ENCODE measurements at places on chromosomes 16 and 17.

DNA sequence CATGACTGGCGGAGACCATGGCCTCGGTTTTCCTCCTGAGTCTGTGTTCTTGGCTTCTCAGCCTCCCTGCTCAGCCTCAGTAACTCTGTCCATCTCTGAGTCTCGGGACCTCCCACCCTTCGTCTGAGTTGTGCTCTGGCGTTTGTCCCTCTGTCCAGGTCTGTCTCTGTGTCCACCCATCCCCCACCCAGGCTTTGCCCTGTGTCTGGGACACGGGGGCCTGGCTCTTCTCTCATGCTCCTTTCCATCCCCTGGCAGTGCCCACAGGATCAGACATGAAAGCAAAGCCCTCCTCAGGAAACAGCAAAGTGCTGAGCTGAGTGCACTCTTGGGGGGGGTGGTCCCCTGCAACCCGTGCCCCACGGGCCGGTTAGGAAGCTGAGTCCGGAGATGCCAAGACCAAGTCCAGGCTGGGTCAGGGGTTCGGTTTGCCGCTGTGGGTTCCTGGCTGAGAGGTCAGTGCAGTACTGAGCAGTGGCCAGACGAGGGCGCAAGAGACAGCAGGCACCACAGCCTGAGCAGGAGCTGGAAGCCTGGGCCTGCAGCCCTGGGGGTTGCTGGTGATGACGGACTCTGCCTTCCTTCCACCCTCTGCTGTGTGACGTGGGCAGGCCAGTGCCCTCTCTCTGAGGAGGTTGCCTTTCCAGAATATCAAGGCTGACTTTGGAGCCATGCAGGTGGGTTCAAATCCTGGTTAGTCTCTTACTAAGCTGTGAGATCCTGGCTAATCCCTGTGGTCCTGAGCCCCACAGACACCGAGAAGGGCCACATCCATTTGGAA lies 2.5 kb downstream of the P2RX1 start:
- DNase-seq = peak; percentile 91

DNA sequence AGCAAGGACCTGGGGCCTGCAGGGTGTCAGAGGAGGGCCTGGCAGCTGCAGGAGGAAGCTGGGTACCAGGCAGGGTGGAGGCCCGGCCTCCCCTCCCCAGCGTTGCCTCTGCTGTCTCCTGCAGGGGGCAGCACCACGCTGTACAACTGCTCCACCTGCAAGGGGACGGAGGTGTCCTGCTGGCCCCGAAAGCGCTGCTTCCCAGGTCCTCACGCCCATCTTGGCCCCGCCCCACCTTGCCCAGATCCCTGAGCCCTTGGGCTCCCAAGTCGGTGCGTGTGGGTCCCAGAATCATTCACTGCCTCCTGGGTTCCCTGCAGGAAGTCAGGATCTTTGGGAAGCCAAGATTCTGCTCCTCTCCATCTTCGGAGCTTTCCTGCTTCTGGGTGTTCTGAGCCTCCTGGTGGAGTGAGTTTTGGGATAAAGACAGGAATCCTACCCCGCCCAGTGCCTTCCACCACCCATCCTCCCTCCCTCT lies 1.2 kb downstream of the TMEM95 start:
- peak; percentile 93 for DNase-seq

- DNase-seq = no peak
These were observed 30.5 kb upstream of the IRF8 start for GRCh38 chr16:85868495-85868894.

DNA sequence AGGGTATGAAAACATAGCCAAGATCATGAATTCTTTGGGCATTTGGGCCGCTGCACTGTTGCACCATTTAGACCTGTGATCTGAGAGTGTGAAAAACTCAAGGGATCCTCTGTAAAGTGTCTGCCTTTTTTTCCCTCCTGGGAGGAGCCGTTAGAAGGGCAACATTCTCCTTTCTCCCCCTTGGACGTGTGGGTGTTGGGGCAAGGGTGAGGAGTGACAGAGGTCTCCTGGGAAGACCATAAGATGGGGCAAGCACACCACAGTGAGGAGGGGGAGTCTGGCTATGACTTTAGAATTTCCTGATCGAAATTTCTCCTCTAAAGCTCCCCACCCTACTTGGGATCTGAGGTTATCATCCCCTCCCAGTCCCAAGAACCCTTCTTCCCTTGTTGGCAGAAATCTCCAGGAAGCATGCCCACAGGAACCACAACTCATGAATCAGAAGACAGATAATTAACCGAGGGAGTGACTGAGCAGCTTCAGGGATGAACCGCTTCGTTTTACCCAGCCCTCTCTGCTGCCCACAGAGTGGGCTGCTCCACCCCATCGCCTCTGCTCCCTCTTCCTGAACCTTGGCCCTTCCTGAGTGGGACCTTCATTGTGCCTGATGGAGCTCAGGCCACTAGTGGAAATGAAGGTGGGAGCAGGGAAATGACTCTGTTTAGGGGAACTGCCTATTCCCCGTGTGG lies 4.2 kb downstream of the ITGB3 start:
- no peak for DNase-seq

DNA sequence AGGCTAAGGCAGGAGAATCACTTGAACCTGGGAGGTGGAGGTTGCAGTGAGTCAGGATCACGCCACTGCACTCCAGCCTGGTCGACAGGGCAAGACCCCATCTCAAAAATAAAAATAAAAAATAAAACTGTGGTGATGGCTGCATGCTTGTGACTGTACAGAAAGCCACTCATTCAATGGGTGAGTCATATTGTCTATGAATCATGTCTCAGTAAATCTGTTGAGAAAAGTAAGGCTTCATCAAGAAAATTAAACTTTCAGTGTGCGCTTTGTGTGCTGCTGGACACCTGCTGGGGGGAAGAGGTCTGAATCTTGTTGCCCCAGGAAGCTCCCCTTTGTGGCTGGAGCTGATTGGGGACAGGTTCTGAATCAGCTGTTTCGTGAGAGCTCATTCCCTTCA lies 11.3 kb downstream of the NUBP1 start:
- DNase-seq = no peak

DNA sequence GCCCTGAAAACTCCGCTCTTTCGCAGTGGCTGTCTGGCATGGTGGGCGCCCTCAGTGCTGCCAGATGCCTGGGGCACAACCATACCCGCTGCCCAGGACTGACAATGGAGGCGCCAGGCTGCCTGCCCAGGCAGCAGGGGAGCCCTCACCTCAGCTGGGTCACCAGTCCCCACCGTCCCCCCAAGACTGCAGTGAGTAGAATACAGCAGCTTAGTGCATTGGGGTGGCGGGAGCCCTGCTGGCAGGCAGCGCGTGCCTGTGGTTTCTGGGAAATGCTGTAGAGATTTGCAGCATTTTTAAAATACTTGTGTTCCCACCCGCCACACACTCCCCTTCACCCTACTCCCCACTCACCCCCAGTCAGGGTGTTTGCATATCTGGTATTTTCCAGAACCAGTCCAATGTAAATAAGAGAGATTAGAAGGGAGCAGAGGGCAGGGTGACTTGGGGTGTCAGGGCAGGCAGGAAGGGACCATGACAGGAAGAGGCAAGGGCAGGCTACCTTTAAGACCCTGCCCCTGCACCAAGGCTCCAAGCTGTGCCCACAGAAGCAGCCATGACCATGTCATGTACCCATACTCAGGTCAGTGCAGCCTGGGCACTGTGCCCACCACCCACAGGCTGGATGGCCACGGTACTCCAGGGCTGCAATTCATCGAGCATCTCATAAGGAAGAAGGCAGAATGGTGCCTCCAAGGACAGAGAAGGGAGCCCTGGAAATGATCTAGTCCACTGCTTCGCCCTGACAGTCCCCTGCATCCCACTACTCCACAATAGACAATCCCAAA lies 21.5 kb downstream of the MYO18A start:
- DNase-seq = no peak

DNA sequence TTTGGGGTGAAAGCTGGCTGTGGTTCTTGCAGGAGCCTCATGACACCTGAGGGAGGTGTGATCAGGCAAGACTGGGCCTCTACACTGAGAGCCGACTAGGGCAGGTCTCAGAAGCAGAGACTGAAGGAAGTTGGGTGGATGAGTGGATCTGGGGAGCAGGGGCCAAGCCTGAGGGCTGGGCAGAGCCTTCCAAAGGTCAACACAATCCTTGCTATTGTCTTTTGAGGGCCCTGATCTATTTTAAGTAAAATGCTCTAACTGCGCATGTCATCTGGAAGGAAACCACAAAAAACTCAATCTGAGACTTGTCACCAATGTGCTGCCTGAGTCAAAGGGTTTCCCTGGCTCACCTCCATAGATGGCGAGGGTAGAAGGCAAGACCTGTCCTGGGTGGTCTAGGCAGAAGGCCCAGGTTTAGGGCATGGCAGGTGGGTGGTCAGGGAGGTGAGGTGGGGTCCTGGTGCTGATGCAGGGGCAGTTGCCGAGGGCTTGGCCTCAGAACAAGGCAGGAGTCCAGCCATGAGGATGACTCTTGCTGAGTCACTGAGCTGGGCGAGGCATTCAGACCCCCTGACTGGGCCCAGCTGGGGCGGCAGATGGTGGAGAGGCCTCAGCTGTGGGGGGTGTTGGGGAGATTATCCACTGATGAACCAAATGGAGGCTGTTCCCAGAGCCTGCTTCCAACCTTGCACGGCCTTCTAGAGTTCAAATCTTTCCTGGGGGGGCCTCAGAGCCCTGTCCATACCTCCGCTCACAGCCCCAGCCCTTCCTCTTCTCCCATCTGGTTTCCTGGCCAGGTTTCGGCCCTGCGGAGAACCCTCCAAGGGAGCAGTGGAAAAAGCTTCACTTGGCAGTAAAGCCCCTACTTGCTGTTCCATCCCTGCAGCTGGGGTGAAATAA lies 5.1 kb downstream of the MVP start:
- DNase-seq = no peak

GRCh38 chr16:72202014-72202413 lies 30.1 kb upstream of the PMFBP1 start:
- DNase-seq = no peak

DNA sequence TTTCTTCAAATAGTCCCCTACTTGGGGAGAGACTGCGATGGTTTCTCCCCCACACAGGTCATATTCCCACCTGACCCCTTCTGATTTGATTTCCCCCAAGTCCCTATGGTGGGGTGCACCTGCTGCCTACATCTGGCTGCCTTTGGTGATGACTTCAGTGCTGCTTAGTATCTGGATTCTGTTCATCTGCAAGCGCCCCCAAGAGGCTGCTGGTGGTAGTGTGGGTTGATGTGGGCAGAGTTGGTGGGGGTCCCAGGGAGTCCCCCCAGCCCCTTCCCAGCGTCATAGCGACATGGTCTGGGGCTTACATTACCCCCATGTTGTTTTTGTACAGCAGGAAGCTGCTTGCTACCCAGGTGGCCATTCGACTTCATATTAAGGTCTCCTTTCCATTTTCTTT lies 99.2 kb downstream of the NTN1 start:
- peak; percentile 40 for DNase-seq

- no peak for DNase-seq
These were observed 57.9 kb upstream of the KCNJ16 start for GRCh38 chr17:70017112-70017511.

DNA sequence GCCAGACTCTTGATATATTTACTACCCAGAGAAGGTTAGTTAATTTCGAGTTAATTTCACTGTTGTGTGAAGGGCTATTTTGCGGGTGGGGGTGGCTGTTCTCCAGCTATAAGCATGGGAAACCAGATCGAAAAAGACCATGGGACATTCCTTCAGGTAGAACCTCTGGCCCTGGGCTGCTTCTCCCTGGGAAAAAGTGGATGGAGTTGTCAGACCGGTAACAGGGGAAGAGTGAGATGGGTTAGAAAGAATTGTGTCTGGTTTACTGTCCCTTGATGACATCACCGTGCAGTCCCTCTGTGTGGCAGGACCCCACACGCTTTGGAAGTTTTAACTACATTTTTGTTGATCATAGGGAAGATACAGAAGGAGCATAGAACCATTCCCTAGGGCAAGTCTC lies 296.3 kb downstream of the RBFOX1 start:
- DNase-seq = peak; percentile 72

DNA sequence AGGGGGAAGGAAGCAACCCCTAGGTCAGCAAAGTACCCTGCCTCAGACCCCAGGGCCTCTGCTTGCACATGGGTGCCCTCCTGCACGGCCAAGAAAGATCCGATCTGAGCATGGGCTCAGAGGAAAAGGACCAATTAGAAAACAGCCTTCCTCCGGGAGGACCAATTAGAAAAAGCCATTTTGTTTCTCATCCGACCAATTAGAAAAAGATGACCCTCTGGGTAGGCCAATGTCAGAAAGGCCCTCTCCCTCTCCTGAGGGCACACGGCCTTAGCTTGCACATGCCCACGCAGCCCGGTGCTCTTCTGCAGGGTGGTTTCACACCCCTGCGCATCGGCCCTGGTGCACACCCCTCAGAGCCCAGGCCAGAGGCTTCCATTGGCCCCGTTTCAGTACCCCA lies 5.1 kb upstream of the CISD3 start:
- DNase-seq = no peak

GRCh38 chr16:774086-775001 lies 13.8 kb downstream of the MSLN start:
- no peak for DNase-seq

- peak; percentile 57 for DNase-seq
These were observed at the start of gene NUPR1 for GRCh38 chr16:28538733-28539596. Gene NUPR1, minus strand, starts transcription at chr16:28538974. Its CDS starts 67 bp downstream, at chr16:28538907.

GRCh38 chr17:75380315-75380714 lies 25.2 kb downstream of the GRB2 start:
- DNase-seq = no peak

- no peak for DNase-seq
These were observed 66.7 kb downstream of the NUP88 start for GRCh38 chr17:5352681-5353289.

DNA sequence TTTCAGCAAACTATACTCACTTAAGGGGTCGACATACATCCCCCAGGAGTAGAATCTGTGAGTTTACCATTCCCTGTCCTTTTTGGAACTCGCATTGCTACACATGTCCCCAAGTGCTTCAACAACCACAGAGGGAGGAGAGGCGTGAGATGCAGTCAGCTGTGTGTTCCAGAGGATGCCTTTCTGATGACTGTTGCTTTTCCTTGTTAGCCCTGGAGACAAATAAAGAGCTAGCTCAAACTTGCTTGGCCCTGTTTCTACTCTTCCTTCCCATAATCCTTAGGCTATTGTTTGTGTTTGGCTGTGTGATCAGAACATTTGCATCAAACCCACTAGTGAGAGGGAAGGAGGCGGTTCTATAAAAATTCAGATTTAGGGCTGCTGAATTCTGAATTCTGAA lies 264.0 kb downstream of the ENGASE start:
- DNase-seq = peak; percentile 7

DNA sequence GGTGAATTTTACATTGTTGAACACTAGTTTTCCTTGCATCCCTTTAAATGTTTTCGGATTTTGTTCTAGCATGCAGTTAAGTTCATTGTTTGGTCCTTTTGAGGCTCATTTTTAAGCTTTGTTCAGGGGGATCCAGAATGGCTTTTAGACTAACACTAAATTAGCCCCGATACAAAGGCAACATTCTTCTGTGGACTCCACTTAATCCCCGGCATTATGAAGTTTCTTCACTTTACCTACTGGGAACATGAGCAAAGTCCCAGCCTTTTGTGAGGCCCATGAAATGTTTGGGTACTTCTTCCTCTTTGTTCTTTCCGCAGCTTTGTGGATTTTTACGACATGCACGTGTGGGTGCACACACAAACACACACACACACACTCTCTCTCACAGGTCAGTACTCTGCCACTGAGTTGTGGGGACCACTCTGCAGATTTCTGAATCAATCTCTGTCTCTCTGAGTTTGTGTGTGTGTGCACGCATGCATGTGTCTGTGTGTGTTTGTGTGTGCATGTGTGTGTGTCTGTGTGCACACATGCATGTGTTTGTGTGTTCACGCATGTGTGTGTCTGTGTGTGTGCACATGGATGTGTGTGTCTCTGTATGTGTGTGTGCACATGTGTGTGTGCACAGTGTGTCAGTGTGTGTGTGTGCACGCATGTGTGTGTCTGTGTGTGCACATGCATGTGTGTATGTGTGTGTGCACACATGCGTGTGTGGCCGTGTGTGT lies 240.4 kb upstream of the TNRC6C start:
- no peak for DNase-seq

- DNase-seq = no peak
These were observed 639.3 kb downstream of the KCNJ2 start for GRCh38 chr17:70808596-70808995.

GRCh38 chr16:30901201-30902028 lies 5.0 kb downstream of the CTF1 start:
- no peak for DNase-seq

Data from ELF-1 (cell line).